Kidney capillary endothelial cell (primary cell): ENCODE measurements at places on chromosomes 1 and 21.

GRCh38 chr21:42913476-42913875 lies 12.0 kb downstream of the ERVH48-1 start:
- no peak for DNase-seq

GRCh38 chr21:14519000-14519399 lies 27.1 kb downstream of the SAMSN1 start:
- no peak for DNase-seq

GRCh38 chr1:211082824-211083223 lies 51.1 kb downstream of the KCNH1 start:
- DNase-seq, result no peak

DNA sequence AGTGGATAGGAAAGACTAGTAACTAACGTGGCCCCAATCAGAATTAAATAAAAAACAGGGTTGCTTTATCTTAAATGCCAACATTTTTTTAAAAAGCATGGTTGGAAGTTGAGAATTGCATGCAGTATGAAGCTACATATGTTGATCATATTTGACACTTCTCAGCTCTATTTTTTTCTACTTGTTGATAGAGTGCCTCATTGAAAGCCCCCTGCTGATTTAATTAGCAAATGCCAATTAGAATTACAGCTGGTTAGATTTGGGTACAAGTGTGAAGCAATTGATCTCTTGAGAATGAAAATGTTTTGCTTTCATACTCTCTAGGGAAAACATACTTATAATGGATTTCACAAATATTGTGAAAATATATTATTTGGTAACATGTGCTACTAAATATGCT lies 40.5 kb downstream of the CHD1L start:
- no peak for DNase-seq

GRCh38 chr1:101065575-101065974 lies 40.0 kb upstream of the DPH5 start:
- no peak for DNase-seq

DNA sequence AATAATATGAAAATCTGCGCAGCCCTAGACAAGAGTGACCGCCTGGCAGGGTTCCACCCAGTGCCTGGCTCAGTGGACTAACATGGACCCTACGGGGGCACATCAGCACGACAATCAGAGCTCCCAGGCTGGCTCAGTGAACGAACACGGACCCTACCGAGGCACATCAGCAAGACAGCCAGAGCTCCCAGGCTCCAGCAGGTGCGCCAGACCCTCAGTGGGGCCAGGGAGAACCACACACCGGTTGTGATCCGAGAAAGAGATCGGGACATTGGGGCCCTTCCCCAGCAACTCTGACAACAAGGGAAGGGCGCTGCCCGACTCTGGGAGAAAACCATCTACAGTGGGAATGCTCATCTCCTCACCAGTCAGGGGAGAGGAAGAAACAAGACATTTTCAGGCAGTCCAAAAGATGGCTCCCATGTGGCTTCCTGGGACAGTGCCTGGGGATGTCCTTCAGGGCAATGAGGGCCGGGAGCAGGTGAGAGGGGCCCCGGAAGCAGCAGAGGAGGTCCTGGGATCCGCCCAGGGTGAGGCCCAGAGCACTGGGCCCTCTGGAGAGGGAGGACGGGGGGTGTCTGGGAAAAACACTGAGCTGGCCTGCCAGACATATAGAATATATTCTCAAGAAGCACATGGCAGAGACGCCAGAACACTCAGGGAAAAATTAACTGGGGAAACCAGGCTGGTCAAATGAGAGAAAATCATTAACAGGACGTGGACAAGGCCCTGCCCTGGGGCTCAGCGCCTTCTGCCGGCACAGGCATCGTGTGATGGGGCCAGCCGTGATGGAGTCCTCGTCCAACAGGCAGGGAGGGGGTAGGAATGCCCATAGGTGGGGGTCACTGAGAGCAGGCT lies 4.8 kb downstream of the ARHGEF16 start:
- DNase-seq, result no peak

- DNase-seq, result peak; percentile 33
Observed at GRCh38 chr21:46474382-46474781, 15.7 kb downstream of the DIP2A start.

GRCh38 chr1:19477284-19478249 lies 7.8 kb downstream of the CAPZB start:
- DNase-seq, result no peak

GRCh38 chr1:222823695-222824094 lies 8.9 kb downstream of the DISP1 start:
- DNase-seq, result no peak

- DNase-seq, result no peak
Observed at GRCh38 chr1:33234131-33234530, 22.2 kb upstream of the ZNF362 start.

- DNase-seq, result no peak
Observed at GRCh38 chr1:168640182-168640581, 63.8 kb downstream of the XCL1 start.

DNA sequence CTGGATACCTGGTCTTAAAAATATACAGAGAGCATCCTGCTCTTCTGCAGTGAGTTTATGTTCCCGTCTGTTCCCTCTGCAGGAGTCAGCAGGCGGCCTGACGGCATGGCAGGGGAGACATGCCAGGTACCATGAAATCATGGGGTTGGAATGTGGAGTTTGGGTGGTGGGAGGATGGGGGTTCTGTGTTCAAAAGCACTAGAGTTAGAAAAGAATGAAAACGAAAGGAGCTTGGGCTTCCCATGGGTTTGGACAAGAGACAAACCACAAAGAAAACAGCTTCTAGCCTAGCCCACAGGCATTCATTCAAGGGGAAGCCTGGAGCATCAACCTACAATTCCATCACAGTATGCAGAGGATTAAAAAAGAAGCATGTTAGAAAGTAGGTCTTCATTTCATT lies 59.9 kb downstream of the WARS2 start:
- DNase-seq, result no peak

- DNase-seq, result no peak
Observed at GRCh38 chr1:113786069-113786468, 26.2 kb downstream of the RSBN1 start.

GRCh38 chr1:205186191-205186590 lies 25.3 kb downstream of the DSTYK start:
- DNase-seq, result no peak

DNA sequence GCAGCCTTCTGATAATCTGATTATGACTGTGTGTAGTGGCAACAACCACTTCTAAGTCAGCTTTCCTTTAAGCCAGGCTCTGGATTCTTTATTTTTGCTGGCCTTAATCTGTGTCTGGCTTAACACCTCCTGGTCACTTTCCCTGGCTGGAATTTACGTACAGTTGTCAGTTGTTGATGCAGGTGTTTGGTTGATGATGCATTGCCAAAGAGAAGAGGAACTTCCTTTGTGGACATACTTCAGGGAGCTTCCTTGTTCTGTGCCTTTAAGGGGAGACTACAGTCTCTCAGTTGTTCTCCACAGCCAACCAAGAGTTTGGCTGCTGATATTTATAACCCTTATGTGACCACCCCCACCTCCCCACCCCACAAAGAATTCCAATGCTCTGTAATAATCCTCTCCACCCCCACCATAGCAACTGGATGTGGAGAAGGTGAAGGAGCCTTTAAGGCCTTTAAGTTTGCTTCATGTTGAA lies 96.0 kb upstream of the BMP8A start:
- DNase-seq, result no peak

GRCh38 chr1:87464022-87464490 lies 135.4 kb downstream of the LMO4 start:
- DNase-seq, result no peak

DNA sequence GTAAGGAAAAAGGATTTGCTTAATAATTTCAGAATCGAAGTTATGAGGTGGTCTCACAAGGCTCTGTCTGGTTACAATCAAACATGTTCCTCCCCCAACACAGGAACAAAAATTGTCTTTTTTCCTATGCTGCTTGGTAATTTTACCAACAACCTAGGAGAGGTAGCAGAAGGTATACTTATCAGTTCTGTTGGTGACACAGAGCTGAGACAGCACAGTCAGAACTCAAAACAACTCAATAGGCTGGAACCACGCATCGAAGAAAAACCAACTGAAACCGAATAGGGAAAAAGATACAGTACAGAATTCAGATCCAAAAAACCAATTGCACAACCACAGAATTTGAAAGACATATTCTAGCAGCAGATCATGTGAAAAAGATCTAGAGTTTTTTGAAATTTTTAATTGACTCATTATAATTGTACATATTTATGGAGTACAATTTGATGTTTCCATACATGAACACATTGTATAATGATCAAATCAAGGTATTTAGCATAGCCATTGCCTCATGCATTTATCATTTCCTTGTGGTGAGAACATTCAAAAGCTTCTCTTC lies 3.8 kb downstream of the G0S2 start:
- no peak for DNase-seq

DNA sequence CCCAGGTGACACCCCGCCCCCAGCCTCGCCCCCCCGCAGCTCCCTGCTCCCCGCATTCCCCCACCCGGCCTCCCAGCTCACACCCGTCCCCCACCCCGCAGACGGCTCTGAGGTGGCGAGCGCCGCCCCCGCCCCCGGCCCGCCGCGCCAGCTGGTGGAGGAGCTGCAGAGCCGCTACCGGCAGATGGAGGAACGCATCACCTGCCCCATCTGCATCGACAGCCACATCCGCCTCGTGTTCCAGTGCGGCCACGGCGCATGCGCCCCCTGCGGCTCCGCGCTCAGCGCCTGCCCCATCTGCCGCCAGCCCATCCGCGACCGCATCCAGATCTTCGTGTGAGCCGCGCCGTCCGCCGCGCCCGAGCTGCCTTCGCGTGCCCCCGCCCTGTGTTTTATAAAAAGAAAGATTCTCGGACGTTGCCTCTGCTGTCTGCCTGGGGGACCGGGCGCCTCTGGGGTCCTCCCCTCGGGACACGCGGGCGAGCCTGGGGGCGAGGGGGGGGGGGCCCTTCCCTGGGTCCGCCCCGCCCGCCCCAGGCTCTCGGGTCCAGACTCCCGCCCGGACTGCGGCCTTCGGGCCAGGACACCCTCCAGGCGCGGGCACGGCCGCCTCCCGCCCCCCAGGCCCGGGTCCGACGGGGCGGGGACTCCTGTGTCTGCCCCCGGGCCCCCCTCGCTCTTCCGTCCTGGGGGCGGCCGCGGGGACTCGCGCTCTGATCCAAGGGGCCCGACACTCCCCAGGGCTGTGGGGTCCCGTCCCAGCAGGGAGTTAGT lies 1.6 kb upstream of the MMP23B start:
- peak; percentile 46 for DNase-seq

DNA sequence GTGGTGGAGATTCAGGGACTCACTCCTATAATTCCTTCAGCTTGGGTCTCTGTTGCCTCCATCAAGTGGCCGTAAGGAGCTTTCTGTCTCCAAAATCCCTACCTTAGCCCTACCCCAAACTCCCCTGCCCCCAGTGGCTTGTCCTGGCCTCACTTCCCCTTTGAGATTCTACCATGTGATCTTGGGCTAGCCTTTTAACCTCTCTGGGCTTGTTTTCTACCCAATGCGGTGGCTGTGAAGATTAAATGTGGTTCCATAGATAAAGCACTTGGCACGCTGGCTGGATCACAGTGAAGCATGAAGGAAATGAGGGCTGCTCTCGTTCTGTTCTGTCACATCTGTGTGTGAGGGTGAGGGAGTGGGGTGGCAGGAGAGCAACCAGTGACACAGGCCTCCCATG lies 43.6 kb downstream of the FAAH start:
- DNase-seq, result no peak

GRCh38 chr1:66416295-66416694 lies 117.7 kb upstream of the SGIP1 start:
- DNase-seq, result no peak

- DNase-seq, result no peak
Observed at GRCh38 chr1:201848230-201848629, 19.3 kb downstream of the IPO9 start.

DNA sequence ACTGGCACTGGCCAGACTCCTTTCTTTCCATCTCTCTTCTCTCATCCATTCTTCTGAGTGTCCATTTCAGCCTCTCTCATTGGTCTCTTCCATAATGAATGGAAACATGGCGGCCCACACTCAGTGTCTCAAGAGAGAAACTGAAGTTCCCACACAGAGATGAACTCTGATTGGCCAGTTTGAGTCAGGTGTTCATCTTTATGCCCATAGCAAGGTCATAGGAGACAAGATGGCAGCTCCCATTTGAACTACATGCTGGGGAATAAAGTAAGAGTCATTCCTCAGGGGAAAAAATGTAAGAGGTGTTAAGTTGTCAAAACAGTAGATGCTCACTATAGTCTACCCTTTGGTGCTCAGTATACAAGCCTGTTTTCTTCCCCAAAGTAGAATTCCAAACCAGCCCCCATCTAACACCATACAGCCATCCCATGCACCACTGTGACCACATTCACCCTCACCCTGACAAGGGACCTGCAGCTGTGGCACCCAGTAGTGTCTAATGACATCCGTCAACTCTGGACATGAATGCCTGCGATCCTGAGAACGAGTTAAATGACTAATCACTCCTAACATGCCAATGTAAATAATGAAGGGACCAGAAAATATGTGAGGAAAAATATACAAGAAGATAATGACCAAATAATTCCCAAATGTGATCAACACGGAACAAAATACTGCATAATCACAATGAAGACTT lies 12.4 kb downstream of the CDA start:
- DNase-seq, result no peak

DNA sequence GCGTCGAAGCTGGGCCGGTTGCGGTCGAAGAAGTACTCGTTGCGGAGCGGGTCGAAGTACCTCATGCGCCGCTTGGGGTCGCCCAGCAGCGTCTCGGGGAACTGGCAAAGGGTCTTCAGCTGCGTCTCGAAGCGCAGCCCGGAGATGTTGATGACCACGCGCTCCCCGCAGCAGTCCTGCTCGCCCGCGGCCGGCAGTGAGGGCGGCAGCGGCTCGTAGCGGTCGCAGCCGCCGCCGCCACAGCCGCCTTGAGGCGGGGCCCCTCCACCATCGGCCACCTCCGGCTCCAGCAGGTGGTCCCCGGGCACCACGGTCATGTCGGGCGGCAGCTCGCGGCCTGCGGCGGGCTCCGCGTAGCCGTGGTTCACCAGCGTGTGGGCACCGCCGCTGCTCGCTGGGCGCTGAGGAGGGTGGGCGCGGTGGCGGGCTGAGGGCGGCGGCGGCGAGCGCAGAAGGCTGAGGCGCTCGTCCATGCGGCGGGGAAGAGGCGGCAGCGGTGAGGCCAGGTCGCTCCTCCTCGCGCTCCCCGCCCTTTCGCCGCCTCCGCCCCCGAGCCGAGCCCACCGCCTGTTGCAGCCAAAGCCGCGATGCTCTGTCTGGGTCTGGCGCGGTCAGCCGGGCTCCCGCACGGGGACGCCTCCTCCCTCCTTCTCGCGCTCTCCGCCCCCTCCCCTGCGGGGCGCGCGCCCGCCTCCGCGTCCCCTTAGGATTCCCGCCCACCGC lies at the start of gene KCNA3:
KCNA3 (minus strand) TSS at position 604 of the 723 bp plus-strand sequence; CDS start at position 473, 131 bp downstream.
- DNase-seq, result no peak

GRCh38 chr21:42735944-42736343 lies 82.5 kb downstream of the PDE9A start:
- DNase-seq, result no peak

GRCh38 chr1:33930346-33931110 lies 66.6 kb downstream of the HMGB4 start:
- DNase-seq, result no peak
